ENCODE measurements at places on chromosomes 2 and 18.

DNA sequence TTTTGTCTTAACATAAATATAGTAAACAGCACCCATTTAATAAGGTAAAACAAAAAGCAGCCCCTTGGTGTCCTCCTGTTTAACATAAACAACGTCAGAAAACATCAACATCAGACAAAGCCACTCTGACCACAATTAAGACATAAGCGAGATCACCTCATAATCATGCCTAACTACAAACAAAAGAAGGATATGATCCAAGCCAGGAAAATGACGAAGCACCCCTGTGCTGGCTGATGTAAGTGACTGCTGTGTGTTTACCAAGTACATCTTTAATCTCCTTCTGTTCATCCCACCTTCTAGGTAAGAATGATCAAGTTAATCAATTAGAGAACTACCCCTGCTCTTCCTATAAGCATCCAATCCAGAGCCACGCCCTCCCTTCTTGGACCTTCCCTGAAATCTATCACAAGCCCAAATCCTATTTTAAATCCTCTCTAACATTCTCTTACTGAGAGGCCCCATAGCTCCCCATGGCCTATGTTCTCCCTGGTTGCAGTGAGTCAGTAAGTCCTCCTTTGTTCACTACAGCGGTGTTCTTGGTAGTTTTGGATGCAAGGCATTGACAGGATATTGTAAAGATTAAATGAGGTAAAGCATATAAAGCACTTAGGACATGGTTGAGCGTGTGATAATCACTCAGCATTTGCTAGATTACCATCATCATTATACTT is 424.2 kb downstream of the TSN start:
- DNase-seq: no peak

- DNase-seq: no peak
Observed at GRCh38 chr2:190635781-190636180, 13.1 kb upstream of the NAB1 start.

- DNase-seq: no peak
Observed at GRCh38 chr2:238839428-238839827, 8.5 kb upstream of the TWIST2 start.

DNA sequence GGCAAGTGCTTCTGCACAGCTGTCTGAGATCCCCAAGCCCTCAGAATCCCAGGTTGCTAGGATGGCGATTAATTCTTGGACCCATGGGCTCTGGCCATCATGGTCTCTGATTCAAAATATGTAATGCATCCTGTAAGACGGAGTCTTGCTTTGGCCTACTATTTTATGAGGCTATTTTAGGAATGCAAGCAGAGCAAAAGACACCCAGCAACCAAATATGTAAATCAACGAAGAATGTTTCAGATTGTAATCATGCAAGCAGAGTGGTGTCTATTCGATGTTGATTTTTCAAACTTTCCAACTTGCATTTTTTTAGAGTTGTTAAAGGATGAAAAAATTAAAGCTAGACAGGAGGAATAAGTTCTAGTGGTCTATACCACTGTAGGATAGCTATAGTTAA is 154.8 kb downstream of the COL6A3 start:
- peak; percentile 88 for DNase-seq

DNA sequence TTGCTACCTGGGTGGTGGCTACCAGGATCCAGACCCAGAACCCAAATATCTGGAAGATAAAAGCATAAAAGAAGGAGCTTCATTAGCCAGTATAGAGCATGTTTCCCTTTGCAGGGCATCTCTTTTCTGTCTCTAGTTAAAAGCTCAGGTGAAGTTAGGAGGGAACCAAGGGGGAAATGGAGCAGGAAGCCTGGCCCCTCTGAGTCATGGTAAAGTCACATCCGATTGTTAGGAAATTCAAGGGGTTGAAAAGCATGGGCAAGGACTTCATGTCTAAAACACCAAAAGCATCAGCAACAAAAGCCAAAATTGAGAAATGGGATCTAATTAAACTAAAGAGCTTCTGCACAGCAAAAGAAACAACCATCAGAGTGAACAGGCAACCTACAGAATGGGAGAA is 126.9 kb downstream of the RPIA start:
- DNase-seq: no peak

All from AG10803 (cell line).